Non-pigmented ciliary epithelial cell (primary cell): ENCODE measurements at places on chromosomes 16 and 17.

DNA sequence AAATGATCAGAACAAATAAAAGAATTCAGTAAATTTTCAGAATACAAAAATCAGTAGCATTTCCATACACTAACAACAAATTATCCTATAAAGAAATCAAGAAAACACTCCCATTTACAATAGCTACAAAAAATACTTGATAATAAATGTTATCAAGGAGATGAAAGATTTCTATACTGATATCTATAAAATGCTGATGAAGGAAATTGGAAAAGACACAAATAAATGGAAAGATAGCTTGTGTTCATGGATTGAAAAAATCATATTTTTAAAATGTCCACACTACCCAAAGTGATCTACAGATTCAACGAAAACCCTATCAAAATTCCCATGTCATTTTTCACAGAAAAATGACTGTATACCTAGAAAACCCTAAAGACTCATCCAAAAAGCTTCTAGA is 18.1 kb downstream of the SLFN12 start:
- no peak for DNase-seq

DNA sequence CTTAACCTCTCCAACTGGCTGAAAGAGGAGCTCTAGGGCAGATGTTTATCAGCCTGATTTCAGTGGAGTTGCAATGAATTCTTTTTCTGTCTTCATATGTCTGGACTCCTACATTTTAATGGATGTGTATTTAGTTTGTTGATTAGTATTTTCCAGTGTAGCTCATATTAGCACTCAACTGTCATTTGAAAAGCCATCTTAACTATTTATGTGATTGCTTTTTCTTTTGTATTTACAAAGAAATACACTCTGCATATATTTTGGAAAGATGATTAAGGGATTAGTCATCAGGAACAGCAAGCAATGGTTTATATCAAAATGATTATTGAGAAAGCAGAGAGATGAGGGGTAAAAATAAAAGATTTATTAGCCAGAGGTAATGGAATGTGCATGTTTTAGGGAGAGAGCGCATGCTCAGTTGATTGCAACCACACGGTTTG is 71.1 kb downstream of the WWOX start:
- DNase-seq: no peak

DNA sequence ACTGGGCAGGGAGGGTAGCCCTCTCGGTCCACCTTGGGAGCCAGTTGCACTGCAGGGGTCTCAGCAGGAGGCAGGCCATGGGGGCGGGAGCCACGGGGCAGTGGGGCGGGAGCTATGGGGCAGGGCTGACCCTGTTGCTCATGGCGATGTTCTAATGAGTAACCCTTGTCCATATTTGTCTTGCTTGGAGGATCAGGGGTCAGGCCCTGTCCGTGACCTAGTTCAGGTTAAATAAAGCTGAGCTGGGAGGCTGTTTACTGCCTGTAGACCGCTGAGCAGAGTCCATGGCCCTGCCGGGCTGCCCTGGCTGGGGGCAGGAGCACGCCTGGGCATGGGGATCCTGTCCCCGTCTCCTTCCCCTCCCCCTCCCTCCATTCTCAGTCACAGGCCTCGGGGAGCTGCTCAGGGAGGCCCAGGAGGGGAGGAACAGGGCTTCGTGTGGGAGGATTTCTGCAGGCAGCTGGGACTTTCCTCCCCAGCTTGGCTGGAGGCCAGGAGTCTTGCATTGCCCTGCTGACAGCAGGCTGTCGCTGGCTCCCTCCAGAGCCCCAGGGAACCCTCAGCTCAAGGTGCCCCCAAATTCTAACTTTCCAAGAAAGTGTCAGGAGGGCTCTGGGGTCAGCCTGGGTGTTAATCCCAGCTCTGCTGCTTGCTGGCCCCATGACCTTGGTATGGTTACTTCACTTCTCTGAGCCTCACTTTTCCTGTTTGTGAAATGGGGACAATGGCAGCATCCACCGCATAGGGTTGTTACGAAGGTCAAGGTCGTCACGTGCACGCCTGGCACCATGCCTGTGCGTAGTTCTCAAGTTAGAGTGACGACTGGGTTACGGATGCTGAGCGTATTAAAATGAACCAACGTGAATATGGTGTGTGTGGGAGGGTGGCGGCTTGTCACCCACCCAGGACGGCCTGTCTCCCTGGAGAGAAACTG is 6.1 kb upstream of the SERPINF2 start:
- no peak for DNase-seq

- no peak for DNase-seq
Observed at GRCh38 chr17:58310511-58311428, 17.8 kb downstream of the TSPOAP1 start.

GRCh38 chr16:81921843-81922584 is 89.3 kb downstream of the SDR42E1 start:
- DNase-seq: no peak

DNA sequence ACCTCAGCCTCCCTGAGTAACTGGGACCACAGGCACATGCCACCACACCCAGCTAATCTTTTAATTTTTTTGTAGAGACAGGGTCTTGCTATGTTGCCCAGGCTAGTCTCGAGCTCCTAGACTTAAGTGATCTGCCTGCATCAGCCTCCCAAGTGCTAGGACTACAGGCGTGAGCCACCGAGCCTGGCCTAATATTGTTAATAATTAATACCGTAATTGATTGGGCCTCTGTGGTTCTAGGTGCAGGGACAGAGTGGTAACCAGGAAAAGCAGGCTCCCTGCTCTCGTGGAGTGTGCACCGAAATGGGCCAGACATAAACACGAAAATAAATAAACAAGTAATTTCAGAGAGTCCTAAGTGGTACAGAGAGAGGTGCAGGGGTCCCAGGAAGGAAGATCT is 241.0 kb downstream of the GSG1L start:
- DNase-seq: no peak

GRCh38 chr17:82882715-82883418 is 43.0 kb upstream of the ZNF750 start:
- DNase-seq: no peak

- no peak for DNase-seq
Observed at GRCh38 chr17:58049533-58049932, 33.7 kb upstream of the DYNLL2 start.

- no peak for DNase-seq
Observed at GRCh38 chr16:89827383-89828198, 684 bp upstream of the SPIRE2 start.

- no peak for DNase-seq
Observed at GRCh38 chr16:68146585-68146984, 61.4 kb downstream of the NFATC3 start.

DNA sequence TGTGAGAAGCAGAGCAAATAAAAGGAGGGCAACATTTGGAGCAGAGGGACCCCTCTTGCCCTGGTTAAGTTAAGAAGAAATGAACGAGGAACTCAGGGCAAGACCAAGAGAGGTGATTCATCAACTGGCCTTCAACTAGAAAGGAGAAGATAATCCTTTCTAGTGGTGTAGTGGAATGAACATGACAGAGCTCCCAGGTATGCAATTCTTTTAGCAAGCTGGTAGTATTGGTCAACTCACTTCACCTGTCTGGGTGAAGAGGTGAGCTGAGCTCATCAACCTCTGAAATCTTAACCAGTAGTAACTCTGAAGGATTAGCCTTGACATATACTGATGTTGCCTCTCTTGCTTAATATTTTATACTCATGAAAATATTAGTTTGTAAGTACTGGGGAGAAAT is 1024.7 kb upstream of the GOT2 start:
- no peak for DNase-seq

DNA sequence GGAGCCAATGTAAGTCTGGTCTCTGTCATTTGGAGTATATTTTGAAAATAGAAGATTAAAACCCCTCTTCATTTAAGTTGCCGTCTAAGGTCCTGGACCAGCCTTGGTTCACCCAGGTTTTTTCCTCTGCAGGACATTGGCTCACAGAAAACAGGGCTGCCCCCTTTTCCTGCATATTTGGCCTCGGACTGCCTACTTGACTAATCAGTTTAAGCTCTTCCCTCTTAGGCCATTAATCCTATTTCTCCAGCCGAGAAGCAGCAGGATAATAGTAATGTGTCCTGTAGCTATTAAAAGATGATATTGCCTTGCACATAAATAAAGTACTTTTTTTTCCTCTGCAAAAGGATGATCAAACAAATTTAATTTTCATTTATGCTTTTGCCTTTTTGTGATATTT is 52.1 kb downstream of the PRKCA start:
- no peak for DNase-seq

- peak; percentile 84 for DNase-seq
Observed at GRCh38 chr17:927611-928461, 51.7 kb downstream of the NXN start.

- no peak for DNase-seq
Observed at GRCh38 chr17:31310886-31311285, 3.0 kb downstream of the EVI2B start.

DNA sequence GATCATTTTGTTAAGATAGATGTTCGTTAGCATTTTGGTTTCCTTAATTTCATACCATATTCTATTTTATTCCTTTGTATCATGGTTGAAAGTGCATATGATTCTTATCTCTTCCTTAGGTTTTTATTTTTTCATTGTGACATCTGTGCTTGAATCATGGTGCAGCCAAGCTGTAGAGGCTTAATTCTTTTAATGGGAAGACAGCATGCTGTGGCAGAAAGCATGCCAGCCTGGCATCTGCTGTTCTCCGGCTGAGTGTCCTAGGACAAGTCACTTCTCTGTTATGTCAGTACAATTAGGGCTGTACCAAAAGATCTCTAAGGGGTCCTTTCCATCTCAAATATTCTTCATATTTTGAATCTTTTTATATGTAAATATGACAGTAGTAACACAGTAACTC is 68.5 kb upstream of the PMFBP1 start:
- DNase-seq: no peak

DNA sequence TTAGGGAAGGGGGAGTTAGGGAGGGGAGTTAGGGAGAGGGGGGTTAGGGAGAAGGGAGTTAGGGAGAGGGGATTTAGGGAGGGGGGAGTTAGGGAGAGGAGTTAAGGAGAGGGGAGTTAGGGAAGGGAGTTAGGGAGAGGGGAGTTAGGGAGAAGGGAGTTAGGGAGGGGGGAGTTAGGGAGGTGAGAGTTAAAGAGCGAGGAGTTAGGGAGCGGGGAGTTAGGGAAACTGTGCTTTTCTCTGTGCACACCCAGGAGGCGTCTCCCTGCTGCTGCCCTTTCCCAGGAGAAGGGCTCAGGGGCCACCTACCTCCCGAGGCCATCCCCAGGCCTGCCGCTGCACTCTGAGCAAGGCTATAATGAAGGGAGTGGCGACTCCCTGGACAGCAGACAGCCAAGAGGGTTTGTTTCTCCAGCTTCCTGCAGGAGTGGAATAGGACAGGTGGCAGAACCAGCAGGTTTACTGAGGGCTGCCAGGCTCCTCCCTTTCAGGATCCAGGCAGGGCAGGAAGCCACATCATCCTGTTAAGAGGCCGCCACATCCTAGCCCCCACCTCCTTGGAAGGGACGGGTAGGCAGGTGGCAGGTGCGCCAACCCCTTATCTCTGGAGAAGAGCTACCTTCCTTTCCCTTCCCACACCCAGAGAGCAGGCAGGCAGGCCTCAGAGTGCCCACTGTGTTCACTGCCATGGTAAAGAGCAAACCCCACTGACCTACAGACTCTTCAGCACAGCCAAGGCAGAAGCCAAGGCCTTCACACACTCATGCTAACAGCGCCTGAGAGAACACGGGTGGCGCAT is 4.3 kb downstream of the CANT1 start:
- DNase-seq: no peak

DNA sequence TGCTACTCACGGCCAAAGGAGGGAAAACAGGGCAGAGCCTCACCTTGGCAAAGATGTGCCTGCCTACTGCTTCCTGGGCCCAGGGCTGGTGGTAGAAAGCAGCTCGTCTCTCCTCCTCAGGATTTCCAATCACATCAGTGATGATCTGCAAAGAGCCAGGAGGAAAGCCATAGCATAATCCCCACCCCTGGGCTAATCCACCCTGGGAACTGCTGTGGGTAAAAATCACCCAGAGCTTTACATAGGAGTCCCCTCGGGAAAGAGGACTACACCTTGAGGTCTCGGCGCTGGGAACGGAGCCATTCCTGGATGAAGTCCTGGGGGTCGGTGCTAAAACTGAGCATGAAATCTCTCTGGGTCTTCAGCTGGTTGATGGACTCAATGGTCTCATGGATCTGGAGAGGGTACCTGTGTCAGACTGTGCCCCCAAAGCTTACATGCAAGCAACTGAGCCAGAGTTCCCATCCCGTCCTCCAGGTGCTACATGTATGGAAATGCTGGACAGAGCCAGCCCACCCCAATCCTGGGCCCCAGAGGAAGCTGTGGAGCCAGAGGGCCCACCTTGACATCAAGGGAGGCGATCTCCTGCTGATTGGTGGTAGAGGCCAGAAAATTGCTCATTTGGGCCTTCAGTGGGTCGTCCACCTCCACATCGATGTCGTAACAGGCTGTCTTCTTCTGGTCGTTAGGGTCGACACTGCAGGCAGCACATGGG is 5.7 kb upstream of the FTSJ3 start:
- DNase-seq: no peak

- DNase-seq: no peak
Observed at GRCh38 chr17:81723651-81724209, 11.6 kb downstream of the SLC25A10 start.

GRCh38 chr16:20359997-20360396 is 7.5 kb upstream of the UMOD start:
- no peak for DNase-seq
